ENCODE measurements at places on chromosomes 6 and 20. TPM values are rescaled to one million over a fixed set of nuclear protein-coding genes. Genes with fewer than 3 reads are reported as not detected.
A peak's percentile ranks its signal among the peaks of the same experiment; 100 is the strongest.

DNA sequence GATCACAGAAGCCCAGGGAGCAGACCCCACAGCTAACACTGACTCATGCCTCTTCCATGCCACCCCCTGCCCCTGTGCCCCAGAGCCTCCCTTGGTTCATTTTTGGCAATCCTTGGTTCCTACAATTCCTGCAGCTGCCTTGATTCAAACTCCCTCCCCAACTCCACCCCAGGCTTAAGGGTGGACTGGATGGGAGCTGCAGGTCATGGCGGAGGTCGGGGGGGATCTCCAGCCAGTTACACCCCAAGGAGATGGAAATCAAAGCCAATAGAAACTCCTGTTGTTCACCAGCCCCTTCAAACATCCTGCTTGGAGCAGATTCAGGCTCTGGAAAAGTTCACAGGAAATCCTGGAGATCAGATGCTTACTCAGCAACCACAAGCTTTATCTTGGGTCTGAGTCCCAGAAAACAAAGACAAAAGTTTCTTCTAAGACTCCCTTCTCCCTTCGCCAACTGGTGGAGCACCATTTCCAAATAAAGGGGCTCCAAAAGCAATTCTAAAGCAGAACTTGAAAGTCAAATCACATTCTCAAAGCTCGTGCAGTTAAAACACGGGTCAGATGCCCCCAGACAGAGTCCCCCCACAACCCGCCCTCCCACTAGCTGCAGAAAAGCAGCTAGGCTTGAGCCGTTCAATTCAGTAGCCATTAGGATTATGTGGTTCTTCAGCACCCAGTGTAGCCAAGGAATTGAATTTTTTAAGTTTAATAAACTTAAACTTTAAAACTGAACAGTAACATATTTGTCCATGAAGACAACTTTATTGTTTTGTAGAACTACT lies 149.5 kb downstream of the ANKRD60 start:
- peak; percentile 43 for DNase-seq

- DNase-seq: no peak
Measured at GRCh38 chr6:45323656-45324224, 4.4 kb upstream of the RUNX2 start.

Gene PTCHD4
- polyA plus RNA-seq: 0.87 TPM

- DNase-seq: no peak
Measured at GRCh38 chr6:134675110-134676054, 274.5 kb downstream of the ALDH8A1 start.

- no peak for DNase-seq
Measured at GRCh38 chr6:126949786-126950185, 168.7 kb upstream of the RSPO3 start.

DNA sequence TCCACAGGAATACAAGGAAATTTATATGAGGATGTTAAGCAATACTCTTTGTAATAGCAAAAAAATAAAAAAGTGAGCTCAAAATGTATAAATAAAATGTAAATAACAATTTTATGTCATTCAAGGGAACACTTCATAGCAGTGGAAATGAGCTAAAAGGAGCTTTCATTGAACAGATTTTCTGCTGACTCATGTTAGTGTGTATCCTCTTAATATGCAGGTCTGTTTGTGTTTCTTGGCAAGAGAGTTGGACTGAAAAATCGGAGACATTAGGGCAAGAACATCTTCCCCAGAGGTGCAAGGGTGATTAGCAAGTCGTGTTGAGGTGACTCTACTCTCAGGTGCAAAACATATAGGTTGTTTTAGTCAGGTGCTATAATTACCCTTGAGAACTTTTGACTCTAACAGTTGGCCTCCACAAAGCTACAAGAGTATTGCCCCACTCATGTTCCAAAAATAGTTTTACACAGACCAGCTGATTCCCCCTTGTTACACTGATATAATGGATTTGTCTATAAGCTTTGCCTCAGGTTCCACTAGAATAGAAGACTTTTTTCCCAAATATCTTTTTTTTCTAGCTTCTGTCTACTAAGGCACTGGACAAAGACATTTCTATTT lies 702.9 kb downstream of the TENT5A start:
- no peak for DNase-seq

Gene C6orf58
- not detected for polyA plus RNA-seq

- no peak for DNase-seq
Measured at GRCh38 chr6:7311176-7311575, 1.8 kb downstream of the SSR1 start.

Gene CST5
- 0.14 TPM for polyA plus RNA-seq

Gene VSX1
- polyA plus RNA-seq: not detected
